Muscle of leg (tissue), 16 donors: ENCODE measurements at places on chromosomes 5 and 9. TPM values are rescaled to one million over a fixed set of nuclear protein-coding genes. Genes with fewer than 3 reads are reported as not detected.

SHISAL2B gene
- total RNA-seq: 0.98 TPM

FAM221B gene
- total RNA-seq: not detected

TAF1L gene
- total RNA-seq: under 0.01 TPM

RFESD gene
- 3.9 TPM for total RNA-seq

GRIA1 gene
- 0.98 TPM for total RNA-seq

HAVCR2 gene
- total RNA-seq: 4.3 TPM

NTRK2 gene
- total RNA-seq: 35.6 TPM
